Epithelial cell of proximal tubule (primary cell): ENCODE measurements at places on chromosomes 1 and 21. TPM values are rescaled to one million over a fixed set of nuclear protein-coding genes. Genes with fewer than 3 reads are reported as not detected.

The LEMD1 gene
- total RNA-seq, result 0.52 TPM in 1 of 2 replicates, not detected in the other

The UTS2 gene
- total RNA-seq, result not detected in 2 replicates

The SHE gene
- total RNA-seq, result under 0.01 TPM in 1 of 2 replicates, not detected in the other

The PRKAA2 gene
- 6.4 and 8.4 TPM in 2 replicates for total RNA-seq

The RIPK4 gene
- 20.2 and 23.4 TPM in 2 replicates for total RNA-seq

The TTC34 gene
- total RNA-seq, result 0.07 and 0.46 TPM in 2 replicates

The SLC1A7 gene
- not detected in 2 replicates for total RNA-seq

The S100A7A gene
- not detected in 2 replicates for total RNA-seq

The TM2D1 gene
- total RNA-seq, result 43.3 and 59.5 TPM in 2 replicates

The TDRD5 gene
- 0.06 and 0.43 TPM in 2 replicates for total RNA-seq

The C1orf87 gene
- total RNA-seq, result 0.17 TPM in 1 of 2 replicates, not detected in the other

The GCSAML gene
- not detected in 2 replicates for total RNA-seq

The HSD3B1 gene
- 0.07 TPM in 1 of 2 replicates, not detected in the other for total RNA-seq

The SERINC2 gene
- total RNA-seq, result 45.8 and 56.3 TPM in 2 replicates

The NHLH1 gene
- not detected in 2 replicates for total RNA-seq

The OLFM3 gene
- not detected in 2 replicates for total RNA-seq

The CSF3R gene
- total RNA-seq, result not detected in 2 replicates

The LRRIQ3 gene
- total RNA-seq, result 1.4 TPM in 1 of 2 replicates, not detected in the other

The PCP4L1 gene
- total RNA-seq, result 0.35 TPM in 1 of 2 replicates, not detected in the other

The VCAM1 gene
- total RNA-seq, result 14.0 and 49.2 TPM in 2 replicates

The TTC39A gene
- 15.1 and 21.3 TPM in 2 replicates for total RNA-seq

The CELA3A gene
- total RNA-seq, result not detected in 2 replicates

The LIX1L gene
- 22.3 and 32.5 TPM in 2 replicates for total RNA-seq

The TNFAIP8L2 gene
- total RNA-seq, result not detected in 2 replicates

The APCS gene
- not detected in 2 replicates for total RNA-seq

The SPRR1B gene
- 0.75 TPM in 1 of 2 replicates, not detected in the other for total RNA-seq

The MYBPH gene
- not detected in 2 replicates for total RNA-seq

The ZBED6 gene
- 4.8 and 13.6 TPM in 2 replicates for total RNA-seq

The RGS8 gene
- not detected in 2 replicates for total RNA-seq

The TMEM201 gene
- total RNA-seq, result 8.9 and 20.0 TPM in 2 replicates

The CFHR4 gene
- not detected in 2 replicates for total RNA-seq

The BARHL2 gene
- total RNA-seq, result not detected in 2 replicates

The LIN9 gene
- 5.5 and 13.8 TPM in 2 replicates for total RNA-seq
